GM20000 (cell line): ENCODE measurements at places on chromosomes 2 and 18.
A peak's percentile ranks its signal among the peaks of the same experiment; 100 is the strongest.

DNA sequence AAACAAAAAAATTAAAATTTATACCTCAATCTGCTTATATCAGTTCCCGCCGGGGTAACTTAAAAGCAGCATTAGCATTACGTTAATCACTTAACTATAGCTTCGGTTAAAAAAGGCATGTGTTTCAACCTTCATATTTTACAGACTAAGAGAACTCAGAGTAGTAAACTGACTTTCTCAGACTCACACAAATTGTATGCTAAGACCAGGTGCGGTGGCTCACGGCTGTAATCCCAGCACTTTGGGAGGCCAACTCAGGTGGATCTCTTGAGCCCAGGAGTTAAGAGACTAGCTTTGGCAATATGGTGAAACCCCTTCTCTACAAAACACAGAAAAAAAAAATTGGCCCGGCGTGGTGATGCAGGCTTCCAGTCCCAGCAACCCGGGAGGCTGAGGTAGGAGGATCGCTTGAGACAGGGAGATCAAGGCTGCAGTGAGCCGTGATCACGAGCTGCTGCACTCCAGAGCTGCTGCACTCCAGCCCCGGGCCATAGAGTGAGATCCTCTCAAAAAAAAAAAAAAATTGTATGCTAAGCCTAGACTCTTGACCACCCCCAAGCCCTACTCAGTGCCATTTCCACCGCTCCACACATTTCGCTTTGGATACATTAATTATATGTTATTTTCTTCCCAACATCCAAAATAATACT is 2.4 kb downstream of the HNRNPLL start:
- DNase-seq = no peak

DNA sequence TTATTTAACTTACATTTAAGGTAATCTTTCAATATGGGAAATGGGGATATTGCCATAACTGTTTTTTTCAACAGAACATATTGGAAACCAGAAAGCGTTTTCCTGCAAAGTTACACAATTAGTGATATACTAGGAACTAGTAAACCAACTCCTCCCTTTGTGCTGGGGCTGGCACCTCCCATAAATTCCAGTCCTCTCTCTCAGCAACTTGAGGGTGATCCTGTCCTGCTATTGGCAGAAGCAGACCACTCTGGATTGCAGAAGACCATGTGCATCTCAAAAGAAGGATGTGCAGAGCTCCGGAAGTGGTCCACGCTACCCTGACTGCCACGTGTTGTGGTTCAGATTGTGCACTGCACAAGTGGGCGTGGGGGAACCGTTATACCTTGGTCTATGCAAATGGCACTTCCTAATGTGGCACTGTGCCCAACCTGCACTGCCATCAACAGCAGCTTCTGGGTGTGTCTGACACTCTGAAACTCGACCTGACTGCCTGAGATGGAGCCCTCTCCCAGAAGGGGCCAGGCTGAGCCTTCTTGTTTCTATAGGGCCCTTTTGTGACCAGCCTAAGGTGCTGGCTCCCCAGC is 219.2 kb downstream of the ZNF516 start:
- DNase-seq = no peak

DNA sequence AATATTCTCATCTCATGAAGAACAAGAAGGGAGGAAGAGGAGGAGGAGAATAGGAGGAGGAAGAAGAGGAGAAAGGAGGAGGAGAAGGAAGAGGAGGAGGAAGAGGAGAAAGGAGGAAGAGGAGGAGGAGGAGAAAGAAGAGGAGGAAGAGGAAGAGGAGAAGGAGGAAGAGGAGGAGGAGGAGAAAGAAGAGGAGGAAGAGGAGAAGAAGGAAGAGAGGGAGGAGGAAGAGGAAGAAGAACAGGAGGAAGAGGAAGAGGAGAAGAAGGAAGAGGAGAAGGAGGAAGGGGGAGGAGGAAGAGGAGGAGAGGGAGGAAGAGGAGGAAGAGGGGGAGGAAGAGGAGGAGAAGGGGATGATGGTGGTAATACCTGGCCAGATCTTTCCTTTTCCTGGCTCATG is 70.0 kb upstream of the PTPRM start:
- no peak for DNase-seq

DNA sequence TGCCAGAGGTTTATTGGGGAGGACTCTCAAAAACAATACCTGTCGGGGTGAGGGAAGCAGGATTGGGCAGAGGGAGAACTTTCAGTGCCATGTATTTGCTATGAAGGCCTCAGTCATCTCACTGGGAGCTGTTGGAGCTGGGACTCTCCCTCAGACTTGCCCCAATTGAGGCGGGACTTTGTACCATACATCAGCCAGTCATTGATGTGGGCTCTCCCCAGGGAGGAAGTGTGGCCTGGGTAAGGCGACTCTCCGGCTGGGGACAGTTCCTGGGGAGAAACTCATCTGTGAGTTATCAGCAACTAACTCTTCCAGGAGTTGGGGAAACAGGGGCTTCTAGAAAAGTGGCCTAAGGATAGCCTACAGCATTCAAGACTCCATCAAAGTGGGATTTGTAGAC is 66.5 kb downstream of the FTCDNL1 start:
- no peak for DNase-seq

DNA sequence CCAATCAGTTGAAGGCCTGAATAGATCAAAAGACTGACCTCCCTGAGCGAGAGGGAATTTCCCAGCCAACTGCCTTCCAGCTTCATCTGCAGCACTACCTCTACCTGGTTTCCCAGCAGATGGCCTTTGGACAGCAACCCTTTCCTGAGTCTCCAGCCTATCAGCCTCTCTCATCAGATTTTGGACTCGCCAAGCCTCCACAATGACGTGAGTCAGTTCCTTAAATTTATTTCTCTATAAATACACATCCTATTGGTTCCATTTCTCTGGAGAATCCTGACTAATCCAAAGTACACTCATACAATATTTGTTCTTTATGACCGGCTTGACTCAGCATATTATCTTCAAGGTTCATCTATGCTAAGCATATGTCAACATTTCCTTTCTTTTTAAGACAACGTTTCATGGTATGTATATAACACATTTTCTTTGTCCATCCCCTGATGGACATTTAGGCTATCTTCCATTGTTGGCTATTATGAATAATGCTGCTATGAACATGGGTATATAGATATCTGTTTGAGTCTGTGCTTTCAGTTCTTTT is 294.6 kb downstream of the LRATD1 start:
- DNase-seq = no peak

- DNase-seq = no peak
These were observed 40.4 kb upstream of the PDCL3 start for GRCh38 chr2:100522430-100522829.

DNA sequence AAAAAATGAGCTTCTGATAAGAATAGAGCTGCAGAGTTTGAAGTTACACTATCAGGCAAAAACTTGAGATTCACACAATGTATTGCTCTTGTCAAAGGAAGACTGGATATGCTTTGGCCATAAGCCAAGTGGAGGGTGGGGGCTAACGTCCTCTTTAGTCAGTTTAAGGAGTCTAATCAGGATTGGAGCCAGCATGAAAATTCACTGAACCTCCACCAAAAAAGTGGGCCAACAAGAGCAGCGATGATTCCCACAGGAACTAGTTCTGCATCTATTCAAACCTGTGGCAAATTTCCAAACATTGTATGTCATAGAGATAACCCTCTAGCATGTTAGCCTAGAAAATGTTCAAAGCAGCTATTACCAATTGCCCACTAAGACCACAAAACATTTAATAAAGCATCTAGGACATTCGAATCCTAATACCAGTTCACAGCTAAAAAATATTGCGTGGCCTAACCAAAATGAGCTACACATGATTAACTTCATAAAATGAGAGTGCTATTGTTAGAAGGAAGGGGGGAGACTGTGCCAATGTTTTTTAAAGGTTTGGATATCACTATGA is 43.5 kb upstream of the TMEM247 start:
- no peak for DNase-seq

GRCh38 chr2:106334802-106335201 is 133.4 kb downstream of the RGPD3 start:
- DNase-seq = no peak

GRCh38 chr2:96128456-96128855 is 9.8 kb downstream of the ASTL start:
- no peak for DNase-seq

- no peak for DNase-seq
These were observed 2.8 kb downstream of the KCTD1 start for GRCh38 chr18:26545335-26546123.

DNA sequence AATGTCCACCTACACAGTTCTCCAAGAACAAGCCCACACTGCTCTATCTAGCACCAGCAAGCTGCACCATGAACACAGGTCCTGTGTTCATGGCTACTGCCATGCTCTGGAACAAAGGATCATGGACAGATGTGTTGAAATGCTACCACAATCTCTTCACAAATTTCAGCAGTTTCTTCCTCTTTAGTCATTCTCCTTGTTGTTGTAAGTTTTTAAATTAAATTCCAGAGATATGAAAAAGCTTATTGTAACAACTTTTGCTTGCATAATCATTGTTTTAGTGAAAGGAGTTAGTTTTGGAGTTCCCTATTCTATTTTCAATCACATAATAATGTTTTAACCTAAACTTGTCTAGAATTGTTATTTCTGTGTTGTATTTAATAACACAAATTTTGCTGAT is 17.2 kb upstream of the NAPG start:
- no peak for DNase-seq

DNA sequence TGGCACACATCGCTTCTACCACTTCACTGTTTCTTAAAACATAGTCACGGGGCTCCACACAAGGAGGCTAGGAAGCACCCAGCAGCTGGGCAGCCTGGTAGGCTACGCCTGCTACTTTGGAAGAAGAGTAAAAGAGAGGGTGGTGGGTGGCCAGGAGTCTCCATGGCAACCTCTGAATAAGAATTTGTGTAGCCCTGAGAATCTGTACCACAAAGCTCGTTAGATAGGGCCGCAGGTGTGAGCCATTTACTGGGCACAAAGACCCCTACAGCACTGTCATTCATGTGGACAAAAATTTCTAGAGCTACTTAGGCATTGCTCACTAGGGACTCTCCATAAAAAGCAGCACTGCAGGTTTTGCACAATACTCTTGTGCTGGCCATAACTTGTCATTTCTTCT is 166.4 kb upstream of the MSH6 start:
- no peak for DNase-seq

DNA sequence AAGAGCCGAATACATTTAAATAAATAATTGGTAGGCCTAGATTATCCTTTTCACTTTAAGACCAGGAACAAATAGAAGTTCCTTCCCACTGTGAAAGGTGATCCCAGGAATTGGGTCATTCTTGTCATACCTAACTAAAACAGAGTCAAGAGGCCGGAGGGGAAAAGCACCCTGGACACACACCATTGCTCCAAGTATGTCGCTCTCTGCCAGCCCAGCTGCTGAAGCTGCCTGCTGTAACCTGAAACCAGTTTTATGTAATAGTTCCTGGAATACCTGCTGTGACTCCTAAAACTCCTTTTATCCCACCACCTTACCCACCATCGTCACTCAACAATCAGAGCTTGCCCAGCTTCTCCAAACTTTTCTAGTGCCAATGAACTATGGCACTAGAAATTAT is 217.1 kb downstream of the PTPRM start:
- DNase-seq = no peak

- DNase-seq = no peak
These were observed 480.0 kb downstream of the RIT2 start for GRCh38 chr18:42635378-42636048.

GRCh38 chr2:19706332-19706731 is 195.5 kb downstream of the TTC32 start:
- DNase-seq = no peak

DNA sequence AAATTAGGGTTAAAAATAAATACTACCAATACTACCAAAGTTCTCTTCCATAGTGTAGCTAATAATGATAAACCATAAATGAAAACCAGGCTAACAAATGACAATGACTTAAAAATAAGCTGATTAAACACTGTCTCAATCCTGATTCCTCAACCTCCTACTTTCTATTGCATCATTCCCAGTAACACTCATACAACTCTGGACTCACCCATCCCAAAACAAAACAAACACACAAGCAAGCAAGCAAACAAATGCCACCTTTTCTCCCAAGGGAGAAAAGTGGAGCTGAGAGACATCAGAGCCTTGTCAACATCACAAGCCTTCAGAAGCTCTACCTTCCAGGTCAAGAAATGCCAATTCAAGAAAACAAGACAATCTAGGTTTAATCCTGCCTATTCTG is 620.7 kb downstream of the NYAP2 start:
- DNase-seq = no peak

- DNase-seq = no peak
These were observed 12.0 kb downstream of the NDUFAF7 start for GRCh38 chr2:37243435-37243834.

GRCh38 chr2:134558208-134558830 is 160.5 kb downstream of the TMEM163 start:
- DNase-seq = no peak

GRCh38 chr2:239605976-239606375 is 205.2 kb upstream of the HDAC4 start:
- DNase-seq = no peak

- no peak for DNase-seq
These were observed 2.1 kb downstream of the HAT1 start for GRCh38 chr2:171924170-171924942.

DNA sequence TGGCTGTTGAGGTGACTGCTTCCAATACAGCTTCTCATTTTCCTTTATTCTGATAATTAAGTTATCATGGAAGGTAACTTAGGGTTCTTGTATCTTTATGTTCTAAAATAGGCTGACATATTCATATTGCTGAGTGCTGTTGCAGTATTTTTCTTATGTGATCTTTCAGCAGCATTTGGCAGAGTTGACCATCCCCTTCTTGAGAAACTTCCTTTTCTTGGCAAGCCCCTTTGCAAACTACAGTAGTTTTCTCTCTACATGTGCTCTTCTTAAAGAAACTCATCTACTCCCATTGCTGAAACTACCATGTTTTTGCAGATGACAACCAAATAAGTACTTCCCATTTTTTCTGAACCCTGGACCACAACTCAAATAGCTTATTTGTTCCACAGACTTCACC is 476.5 kb upstream of the TRIB2 start:
- DNase-seq = no peak

GRCh38 chr2:216922175-216922780 is 62.4 kb upstream of the TNP1 start:
- DNase-seq = no peak

- peak; percentile 19 for DNase-seq
These were observed 4.3 kb downstream of the TMEFF2 start for GRCh38 chr2:192190474-192190873.

- DNase-seq = peak; percentile 82
These were observed 105.9 kb downstream of the LBH start for GRCh38 chr2:30336978-30337841.

DNA sequence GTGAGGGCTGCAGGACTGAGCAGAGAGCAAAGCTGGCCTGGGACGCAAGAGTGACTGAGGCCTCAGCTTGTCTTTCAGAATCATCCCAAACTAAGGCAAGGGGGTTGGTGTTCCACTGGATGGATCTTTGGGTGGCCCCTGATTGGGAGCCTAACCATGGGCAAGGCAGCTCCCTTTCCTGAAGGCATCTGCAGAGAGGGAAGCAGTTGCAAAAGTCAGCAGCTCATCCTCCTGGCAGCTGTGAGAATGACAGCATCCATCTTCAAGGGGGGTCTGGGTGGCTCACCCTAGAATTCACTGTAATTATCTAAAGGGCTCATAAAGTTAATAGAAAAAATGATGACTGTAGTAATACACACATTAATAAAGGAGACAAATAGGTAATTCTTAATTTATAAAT is 46.5 kb upstream of the RAB31 start:
- no peak for DNase-seq

- no peak for DNase-seq
These were observed 34.0 kb downstream of the UXS1 start for GRCh38 chr2:106159866-106160785.

GRCh38 chr2:140639628-140640027 is 1491.2 kb downstream of the LRP1B start:
- DNase-seq = peak; percentile 10
